Activated T-cell treated with anti-CD3 and anti-CD28 coated beads, Interleukin-2, amount 50 U/mL, for 72 hours (primary cell): ENCODE measurements at places on chromosomes 11 and 22. TPM values are rescaled to one million over a fixed set of nuclear protein-coding genes. Genes with fewer than 3 reads are reported as not detected.

- no peak for DNase-seq
Observed at GRCh38 chr22:30859714-30860095, 108.9 kb downstream of the MORC2 start.

Gene SPTBN2
- total RNA-seq = 1.5 TPM

Gene PLAAT4
- 60.6 TPM for total RNA-seq

DNA sequence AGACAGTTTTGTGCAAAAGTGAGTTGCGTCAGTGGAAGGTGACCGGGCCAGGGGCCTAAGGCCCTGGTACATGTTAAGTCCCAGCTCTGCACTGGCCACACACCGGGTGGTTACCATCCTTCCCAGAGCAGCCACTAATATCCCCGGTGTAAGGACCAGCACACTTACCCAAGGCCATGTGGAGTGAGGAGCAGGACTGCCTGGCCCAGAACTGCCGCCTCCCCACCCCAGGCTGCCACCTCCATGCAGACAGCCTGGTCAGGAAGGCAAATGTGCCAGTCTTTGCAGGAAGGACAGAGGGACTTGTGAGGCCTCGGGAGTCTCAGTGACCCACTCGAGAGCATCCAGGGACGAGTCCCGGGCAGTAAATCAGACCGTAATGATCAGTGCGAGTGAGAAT lies 102.9 kb downstream of the MORC2 start:
- DNase-seq = no peak

- no peak for DNase-seq
Observed at GRCh38 chr11:125313271-125314219, 149.0 kb downstream of the PKNOX2 start.

Gene FGF4
- total RNA-seq = not detected

DNA sequence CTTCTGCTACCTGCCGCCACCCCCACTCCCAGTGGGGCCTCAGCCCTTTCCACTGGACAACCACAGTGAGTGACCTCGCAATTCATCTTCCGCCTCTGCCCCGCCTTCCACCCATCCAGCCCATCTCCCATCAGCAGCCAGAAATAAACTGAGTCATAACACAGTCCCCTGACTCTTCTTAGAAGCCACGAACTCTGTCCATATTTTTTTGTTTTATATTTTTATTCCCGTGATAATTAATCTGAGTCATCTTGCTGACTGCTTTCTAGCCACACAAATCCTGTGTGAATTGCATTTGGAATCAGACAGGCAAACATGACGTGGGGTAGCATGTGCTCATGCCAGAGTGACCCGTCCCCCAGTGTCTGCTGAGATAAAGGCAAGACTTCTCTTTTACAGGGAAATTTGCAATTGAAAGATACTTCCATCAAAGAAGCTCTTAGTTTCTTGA lies 7.0 kb downstream of the FADD start:
- no peak for DNase-seq
